ENCODE measurements at places on chromosomes 6 and 20.

GRCh38 chr6:128135325-128135724, 234.5 kb upstream of the THEMIS start:
- no peak for DNase-seq

DNA sequence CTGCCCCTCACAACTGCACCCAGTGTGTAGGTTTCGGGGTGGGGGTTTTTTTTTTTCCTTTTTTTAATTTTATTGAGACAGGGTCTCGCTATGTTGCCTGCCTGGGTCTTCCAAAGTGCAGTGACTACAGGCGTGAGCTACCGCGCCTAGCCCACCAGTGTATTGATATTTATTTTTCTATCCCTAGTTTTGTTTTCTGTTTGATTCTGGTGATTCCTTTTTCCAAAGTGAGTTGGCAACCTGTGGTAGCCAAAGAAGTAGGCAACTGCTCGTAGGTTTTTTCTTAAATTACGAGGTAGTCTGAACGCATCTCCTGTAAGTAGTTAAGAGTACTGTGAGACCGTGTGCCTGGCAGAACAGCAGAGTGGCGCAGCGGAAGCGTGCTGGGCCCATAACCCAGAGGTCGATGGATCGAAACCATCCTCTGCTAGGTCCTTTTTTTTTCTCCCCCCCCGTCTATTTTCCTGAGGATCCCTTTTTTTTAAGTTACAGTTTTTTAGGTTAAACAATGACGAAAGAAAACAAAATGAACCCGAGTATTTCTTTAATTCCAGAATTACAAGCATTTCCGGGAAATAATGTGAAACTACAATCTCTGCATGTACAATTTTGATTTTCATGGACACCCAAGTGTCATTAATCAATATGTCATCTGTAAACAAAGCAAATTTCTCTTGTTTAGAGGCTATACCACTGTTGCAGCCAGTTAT, 78.7 kb upstream of the BTN3A2 start:
- peak; percentile 52 for DNase-seq

DNA sequence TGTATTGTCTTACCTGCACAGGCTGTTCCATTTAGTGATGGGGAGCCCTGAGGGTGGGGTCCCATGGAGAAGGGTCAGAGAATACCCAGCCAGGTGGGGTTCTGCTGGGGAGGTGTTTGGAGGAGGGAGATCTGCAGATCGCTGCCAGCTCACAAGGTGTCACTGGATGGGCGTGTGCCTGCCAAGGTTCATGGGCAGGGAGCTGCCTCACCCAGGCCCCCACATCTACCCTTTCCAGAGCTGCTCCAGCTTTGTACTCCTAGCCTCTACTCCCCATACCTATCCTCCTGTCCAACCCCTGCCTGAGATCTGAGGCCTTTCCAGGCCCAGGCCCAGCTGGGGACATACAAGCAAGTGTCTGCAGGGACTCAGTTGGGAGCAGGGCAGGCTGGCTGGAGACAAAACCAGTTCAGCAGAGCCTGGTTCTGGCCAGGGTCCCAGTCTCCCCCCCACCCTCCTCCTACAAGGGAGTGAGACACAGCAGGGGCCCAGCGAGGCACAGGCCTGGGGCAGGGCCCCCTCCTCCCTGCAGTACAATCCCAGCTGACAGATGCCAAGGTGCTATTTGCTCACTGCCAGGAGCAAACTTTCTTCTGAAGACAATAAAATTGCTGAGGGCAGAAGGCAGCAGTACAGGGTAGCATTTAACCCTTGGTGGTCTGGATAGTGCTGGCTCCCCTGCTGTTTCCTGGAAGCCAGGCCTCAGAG, 19.7 kb downstream of the SPDEF start:
- DNase-seq, result no peak

DNA sequence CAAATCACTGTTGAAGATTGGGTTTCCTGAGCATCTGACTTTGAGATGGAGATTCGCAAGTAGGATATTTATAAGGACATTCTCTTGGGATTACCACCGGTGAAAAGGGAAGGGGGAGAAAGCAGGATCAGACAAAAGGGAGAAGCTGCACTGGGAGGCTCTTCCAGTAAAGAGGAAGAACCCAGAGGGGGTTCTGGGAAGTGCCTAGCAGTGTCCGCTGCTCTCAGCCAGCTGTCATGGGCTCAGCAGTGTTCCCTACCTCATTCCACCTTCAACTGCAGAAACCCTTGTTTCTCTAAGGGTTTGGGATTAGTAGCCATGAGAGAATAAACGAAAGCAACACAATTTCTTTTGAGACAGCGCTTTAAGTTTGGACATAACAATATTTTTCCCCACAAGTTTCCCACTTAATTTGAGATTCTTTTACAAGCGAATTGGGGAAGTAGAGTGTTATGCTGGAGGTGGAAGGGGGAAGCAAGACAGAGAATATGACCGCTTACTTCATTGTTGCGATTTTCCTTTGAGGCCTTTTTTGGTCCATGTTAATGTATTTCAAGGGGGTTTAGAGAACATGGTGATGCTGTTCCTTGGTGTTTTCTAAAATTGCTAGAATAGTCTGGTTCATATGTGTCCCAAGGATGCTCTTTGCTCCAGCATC, 154.5 kb upstream of the SCGN start:
- no peak for DNase-seq

DNA sequence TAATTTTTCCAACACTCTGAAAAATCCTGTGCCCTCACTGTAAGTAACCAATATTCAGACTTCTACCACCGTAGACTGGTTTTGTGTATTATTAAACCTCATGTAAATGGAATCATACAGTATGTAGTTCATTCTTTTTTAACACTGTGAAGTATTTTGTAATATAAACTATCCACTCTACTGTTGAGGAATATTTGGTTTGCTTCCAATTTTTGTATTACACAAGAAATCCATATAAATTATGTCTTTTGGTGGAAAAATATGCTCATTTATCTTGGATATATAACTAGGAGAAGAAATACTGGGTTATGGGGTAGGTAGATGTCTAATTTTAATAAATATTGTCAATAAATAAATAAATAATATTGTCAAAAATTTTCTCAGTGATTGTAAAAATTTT, 116.8 kb downstream of the CHD6 start:
- no peak for DNase-seq

DNA sequence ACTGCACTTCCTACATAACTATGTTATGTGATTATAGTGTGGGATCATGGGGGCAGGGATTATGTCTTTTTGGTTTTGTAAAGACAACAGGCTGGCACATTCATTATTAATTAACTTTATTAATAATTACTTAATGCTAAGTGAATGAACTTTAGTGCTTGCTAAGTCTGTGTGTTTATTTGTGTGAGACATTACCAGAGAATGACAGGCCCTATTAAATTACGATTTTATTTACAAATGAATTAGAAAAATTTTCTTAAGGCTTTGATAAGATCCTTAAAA, 100.9 kb downstream of the CD83 start:
- DNase-seq, result no peak
